ENCODE measurements at places on chromosomes 1 and 21.

DNA sequence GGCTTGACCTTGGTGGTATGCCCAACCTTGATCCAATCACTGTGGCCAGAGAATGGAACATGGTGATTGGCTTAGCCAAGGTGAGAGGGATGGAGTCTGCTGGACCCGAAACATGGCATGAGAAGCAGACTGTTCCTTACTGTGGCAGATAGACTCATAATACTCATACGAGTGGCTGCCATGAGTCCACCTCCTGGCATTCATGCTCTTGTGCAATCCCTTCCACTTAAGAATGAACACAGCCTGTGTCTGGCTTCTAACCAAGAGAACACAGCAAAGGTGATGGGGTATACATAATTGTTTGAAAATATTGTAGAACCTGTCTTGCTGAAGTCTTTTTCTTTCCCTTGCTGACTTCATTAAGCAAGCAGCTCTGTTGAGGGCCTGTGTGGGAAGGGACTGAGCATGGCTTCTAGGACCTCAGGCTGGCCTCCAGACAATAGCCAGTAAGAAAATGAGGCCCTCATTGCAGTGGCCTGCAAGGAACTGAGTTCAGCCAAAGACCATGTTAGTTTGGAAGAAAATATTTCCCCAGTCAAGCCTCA, 85.9 kb downstream of the ZNF281 start:
- DNase-seq = no peak

DNA sequence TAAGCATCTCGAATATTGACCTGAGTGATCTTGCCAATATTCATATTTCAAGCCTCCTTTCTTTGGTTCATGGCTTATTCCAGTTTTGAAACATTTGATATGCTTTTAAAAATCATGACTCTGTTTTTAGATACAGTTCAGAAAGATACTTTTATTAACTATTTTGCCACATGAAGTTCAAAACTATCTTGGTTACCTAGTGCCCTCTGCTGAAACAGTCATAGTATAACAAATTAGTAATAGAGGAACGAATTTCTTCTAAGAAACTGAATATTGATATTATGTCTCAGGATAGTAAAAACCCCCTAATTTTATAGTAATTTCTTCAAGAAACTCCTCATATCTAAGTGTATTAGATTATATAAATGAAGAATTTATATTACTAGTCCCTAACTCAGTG, 52.6 kb upstream of the RC3H1 start:
- DNase-seq = no peak

GRCh38 chr1:117087686-117088085, 27.6 kb downstream of the TTF2 start:
- DNase-seq = no peak

DNA sequence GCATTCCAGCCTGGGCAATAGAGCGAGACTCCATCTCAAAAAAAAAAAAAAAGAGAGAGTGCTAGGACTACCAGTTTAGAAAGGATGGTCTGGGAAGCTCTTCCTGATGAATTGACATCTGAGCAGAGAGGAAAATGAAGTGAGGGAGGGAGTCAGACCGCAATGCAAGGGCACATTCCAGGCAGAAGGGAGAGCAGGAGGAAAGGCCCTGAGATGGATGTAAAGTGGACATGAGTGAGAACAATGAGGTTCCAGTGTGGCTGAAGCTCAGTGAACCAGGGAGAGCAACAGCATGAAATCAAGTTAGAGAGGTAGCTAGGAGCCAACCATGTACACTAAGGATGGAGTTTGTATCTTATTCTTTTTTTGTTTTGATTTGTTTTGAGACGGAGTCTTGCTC, 55.9 kb upstream of the SPOCD1 start:
- no peak for DNase-seq

GRCh38 chr1:18642278-18643095, 11.8 kb downstream of the PAX7 start:
- DNase-seq = no peak

DNA sequence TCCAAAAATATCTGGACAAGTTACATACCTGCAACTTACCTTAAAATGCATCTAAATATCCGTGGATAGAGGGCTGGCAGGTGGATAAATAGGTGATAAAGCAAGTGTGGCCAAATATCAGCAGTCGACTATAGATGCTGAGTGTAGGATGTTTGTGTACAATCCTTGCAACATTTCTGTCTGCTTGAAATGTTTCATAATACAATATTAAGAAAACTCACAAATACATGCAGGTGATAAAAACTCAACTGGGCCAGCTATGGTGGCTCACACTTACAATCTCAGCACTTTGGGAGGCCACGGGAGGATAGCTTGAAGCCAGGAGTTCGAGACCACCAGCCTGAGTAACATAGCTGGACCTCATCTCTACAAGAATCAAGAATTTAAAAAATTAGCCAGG, 41.0 kb downstream of the ACTA1 start:
- no peak for DNase-seq

- DNase-seq = peak; percentile 12
Measured at GRCh38 chr1:89087241-89087640, 22.2 kb upstream of the GBP1 start.

DNA sequence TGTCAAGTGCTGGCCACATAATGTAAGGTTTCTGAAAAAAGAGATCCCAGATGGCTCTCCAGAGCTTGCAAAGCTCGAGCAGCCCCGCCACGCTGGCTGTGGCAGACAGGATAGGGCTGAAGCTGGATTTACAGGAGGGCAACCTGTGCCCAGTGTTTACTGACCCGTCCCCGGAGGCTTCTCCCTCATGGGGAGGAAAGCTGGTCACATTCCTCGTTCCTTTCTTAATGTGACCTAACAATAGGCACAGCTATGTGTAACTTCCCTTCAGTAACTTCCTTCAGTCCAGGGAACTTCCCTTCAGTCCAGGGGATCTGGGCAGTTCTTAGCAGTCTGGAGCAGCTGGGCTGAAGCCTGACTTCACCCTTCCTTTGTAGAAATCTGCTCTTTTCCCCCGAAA, 7.7 kb downstream of the SLFNL1 start:
- peak; percentile 10 for DNase-seq

- no peak for DNase-seq
Measured at GRCh38 chr1:23638188-23638619, 53.4 kb upstream of the RPL11 start.

DNA sequence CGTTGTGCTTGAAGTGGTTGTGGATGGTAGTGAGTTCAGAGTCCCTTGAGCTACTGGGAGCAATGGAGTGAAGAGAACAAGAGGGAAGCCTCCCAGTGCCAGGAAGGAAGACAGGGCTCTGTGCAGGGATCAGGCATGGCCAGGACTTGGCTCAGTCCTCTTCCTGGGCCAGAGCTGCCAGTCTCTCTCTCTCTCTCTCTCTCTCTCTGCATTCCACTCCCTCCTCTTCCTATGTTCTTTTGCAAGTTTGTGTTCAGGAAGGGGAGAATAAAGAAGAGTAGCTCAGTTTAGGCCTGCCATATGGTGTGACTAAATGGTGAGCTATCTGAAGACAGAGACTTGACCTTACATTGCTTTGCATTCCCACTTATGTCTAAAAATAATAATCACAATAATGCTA, 20.5 kb upstream of the RPTN start:
- DNase-seq = no peak

- no peak for DNase-seq
Measured at GRCh38 chr1:61627365-61627764, 97.6 kb downstream of the TM2D1 start.

DNA sequence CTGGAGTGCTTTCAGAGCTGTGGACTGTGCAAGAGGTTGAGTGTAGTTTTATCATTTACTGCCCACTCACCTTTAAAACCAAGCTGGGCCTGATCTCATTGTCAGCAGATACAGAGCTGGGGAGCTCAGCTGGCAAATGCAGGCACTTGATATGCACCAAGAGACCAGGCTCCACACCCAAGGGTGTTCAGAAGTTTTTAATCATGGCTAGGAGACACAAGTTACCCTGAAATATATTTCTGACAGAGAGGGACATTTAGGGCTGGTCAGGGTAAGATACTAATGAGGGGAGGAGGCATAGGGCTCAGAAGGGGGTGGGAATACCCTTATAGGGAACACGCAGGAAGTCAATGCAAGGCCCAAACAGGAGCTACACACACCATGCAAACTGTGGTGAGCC, 153.7 kb downstream of the ELAVL4 start:
- no peak for DNase-seq

GRCh38 chr1:248805876-248806275, 19.8 kb downstream of the SH3BP5L start:
- DNase-seq = no peak

GRCh38 chr1:183303901-183304300, 114.3 kb downstream of the NMNAT2 start:
- DNase-seq = no peak

- no peak for DNase-seq
Measured at GRCh38 chr1:54254055-54254454, 54.1 kb downstream of the MRPL37 start.

DNA sequence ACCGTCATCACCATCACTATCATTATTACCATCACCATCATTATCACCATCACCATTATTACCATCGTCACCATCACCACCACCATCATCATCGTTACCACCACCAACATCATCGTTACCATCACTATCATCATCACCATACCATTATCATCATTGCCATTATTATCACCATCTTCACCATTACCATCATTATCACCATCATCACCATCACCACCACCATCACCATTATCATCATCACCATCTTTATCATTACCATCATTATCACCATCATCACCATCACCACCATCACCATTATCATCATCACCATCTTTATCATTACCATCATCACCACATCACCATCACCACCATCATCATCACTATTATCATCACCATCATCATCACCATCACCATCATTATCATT, 112.9 kb downstream of the AJAP1 start:
- no peak for DNase-seq

- no peak for DNase-seq
Measured at GRCh38 chr1:181482521-181483284, 614 bp upstream of the CACNA1E start.

DNA sequence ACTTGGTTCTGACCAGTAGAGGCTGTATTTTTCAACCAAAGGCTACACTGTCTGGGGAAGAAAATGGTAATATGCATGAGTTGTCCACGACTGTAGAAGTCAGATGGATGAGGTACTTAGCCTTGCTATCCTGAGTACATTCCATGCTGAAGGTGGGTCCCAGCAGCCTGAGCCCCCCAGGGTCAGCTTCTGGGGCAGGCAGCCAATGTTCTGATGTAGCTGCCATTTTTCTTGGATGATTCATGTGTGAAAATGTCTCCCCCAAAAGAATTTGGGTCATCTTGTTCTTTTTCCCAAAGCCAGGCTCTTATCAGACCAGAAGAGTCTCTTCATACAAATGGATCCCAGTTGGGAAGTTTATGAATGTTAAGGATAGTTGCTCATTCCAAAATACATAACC, 172.2 kb upstream of the UBE2U start:
- DNase-seq = no peak

GRCh38 chr1:173554089-173554488, 48.8 kb downstream of the SLC9C2 start:
- no peak for DNase-seq

DNA sequence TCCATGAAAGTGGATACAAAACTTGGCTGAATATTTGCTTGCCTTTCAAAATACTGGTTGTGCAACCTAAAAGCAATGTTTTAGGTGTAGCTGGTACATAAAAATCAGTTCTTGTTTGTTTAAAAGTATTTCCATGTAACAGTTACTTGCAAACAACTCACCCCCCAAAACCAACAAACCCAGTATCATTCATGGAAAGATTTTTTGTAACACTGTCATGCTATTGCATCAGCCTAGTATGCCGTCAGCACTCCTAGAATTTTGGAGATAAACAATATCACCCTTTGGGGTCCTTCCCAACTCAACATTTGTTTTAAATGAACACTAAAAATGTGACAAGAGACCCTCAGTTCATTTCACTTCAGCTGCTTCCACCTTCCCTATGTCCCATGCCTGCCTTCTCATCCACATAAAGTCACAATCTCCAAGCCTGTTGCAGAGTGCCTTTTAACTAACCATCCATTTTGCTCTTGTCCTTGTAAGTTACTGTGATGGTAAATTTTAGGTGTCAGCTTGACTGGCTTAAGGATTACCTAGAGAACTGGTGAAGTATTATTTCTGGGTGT, 425.3 kb downstream of the DUSP10 start:
- no peak for DNase-seq

GRCh38 chr1:237219751-237220642, 178.0 kb downstream of the RYR2 start:
- peak; percentile 1 for DNase-seq

GRCh38 chr1:105872817-105873216, 1183.7 kb upstream of the PRMT6 start:
- no peak for DNase-seq

DNA sequence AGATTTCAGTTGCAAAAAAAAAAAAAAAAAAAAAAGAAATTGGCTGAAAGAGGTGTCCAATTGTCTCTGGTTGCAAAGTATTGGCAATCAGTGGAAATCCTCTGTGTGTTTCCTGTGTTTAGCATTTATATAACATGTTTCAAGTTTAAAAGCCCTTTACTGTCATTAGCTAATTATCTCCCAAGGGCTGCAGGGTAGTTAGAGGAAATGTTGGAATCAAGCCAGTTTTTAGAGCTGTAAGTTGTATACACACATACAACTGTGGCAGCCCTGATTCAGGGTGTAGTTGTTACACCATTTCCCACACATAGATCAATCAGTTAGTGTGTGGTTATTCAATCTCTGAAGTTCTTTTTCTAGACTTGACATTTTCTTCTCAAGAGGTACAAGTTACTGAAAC, 8.9 kb upstream of the ZNF326 start:
- no peak for DNase-seq

DNA sequence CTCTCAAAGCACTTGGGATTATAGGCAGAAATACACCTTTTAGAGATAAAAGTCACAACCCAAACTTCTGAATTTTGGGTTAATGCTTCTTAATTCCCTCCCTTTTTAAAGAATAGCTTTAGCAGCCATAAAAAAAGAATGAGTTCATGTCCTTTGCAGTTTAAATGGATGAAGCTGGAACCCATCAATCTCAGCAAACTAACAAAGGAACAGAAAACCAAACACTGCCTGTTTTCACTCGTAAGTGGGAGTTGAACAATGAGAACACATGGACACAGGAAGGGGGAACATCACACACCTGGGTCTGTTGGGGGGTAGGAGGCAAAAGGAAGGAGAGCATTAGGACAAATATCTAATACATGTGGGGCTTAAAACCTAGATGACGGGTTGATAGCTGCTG, 55.8 kb downstream of the SLC27A3 start:
- no peak for DNase-seq

DNA sequence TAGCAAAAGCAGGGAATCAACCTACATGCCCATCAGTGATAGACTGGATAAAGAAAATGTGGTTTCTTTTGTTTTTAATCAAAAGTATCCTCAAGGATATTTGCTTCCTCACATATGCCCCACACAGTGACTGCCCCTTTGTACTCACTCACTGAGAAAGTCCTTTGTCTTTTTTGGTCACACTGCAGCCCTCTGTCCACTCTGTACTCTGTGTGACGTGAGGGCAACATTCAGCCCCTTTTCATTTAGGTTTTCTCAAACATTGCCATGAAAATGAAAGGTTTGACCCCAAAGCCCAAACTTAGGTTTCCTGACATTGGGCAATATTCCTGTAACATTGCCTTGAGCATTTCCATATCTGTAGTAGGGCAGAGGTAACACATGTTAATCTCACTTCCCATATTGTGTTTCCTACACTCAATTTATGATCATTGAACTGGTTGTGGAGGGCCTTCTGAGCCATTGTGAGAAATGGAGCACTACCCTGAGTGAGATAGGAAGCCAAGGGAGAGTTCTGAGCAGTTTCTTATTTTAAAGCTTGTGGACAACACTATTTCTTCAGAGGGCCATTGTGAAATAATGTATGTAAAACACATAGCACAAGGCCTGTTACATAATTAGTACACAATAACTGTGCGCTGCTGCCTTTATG, 501.9 kb upstream of the C1orf87 start:
- no peak for DNase-seq
